ENCODE measurements at places on chromosomes 4 and X. TPM values are rescaled to one million over a fixed set of nuclear protein-coding genes. Genes with fewer than 3 reads are reported as not detected.

Gene PIR
- 7.4 TPM for polyA plus RNA-seq

Gene PLS3
- polyA plus RNA-seq, result 227 TPM

Gene SPANXA2
- polyA plus RNA-seq, result not detected

Gene DTHD1
- polyA plus RNA-seq, result 1.9 TPM

Gene PHKA1
- polyA plus RNA-seq, result 0.03 TPM

Gene PPBP
- not detected for polyA plus RNA-seq

Gene DUSP21
- polyA plus RNA-seq, result not detected

Gene REPS2
- 2.3 TPM for polyA plus RNA-seq

Gene TCP11X2
- polyA plus RNA-seq, result not detected

Gene NEUROG2
- polyA plus RNA-seq, result 0.66 TPM

Gene SASH3
- polyA plus RNA-seq, result 148 TPM

Gene S100P
- not detected for polyA plus RNA-seq

Gene TMPRSS11B
- not detected for polyA plus RNA-seq
